ENCODE measurements at places on chromosomes 5 and 9.

GRCh38 chr5:56683733-56684132 is 131.6 kb upstream of the MAP3K1 start:
- DNase-seq = no peak

GRCh38 chr9:124010303-124010664 is 1.3 kb upstream of the LHX2 start:
- no peak for DNase-seq

GRCh38 chr9:116389541-116390302 is 236.1 kb downstream of the PAPPA start:
- no peak for DNase-seq

- DNase-seq = no peak
Observed at GRCh38 chr5:72659726-72660125, 152.5 kb upstream of the ZNF366 start.

DNA sequence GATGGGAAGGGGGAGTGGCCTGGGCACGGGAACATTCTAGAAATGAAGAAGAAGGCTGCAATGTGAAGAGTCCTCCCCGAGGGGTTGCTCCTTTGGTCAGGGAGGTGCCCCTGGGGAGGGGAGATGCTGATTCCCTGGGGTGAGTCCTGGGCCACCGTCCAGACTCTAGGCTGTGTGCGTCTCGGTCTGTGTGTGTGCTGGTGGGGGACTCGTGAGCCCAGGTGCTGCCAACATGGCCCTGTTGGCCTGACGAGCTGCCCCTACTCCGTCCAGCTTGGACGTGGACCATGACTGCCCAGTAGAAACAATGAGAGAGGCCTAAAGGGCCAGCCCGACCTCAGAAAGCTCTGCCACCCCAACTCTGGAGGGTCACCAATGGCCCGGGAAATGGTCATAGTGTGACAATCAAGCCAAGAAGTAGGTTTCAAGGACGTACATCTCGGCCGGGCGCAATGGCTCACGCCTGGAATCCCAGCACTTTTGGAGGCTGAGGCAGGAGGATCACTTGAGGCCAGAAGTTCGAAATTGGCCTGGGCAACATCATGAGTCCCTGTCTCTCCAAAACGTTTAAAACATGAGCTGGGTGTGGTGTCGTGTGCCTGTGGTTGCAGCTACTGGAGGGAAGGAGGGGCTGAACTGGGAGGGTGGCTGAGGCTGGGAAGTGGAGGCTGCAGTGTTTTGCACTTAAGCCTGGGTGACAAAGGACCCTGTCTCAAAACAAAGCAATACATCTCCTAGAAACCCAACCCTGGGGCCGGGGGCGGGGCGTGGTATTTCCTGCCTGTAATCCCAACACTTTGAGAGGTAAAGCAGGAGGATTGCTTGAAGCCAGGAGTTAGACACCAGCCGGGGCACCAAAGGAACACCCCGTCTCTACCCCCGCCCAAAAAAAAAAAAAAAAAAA is 17.0 kb downstream of the LHX3 start:
- DNase-seq = no peak

- no peak for DNase-seq
Observed at GRCh38 chr5:40678026-40678425, 1.7 kb upstream of the PTGER4 start.

DNA sequence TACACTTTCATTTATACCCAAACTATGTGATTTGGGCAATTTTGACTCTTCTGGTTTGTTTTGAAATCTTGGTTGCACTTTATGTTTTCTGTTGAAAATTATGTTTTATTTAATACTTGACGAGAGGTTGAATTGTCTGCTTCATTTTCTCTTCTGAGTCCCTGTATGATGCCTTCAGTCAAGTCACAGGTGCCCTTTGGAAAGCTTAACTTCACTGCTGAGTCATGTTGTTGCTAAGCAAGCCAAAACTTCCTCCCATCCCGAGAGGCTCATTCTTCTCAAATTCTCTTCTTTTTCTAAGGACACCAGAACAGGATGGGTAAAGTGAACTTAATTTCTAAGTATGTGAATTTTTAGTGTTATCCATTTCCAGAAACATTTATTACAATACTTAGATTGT is 455.3 kb upstream of the PTGER4 start:
- DNase-seq = no peak

DNA sequence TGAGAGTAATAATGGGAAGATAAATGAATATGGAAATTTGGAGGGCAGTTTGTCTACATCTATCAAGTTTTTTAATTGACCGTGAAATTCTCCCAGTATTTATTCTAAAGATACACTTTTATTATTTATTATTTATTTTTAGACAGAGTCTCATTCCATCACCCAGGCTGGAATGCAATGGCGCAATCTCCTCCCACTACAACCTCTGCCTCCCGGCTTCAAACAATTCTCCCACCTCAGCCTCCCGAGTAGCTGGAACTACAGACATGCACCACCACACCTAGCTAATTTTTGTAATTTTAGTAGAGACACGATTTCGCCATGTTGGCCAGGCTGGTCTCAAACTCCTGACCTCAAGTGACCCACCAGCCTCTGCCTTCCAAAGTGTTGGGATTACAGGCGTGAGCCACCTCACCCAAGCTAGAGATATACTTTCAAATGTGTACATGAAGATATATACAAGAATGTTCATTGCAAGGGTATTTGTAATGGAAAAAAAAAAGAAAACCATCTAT is 97.7 kb upstream of the SLC12A2 start:
- no peak for DNase-seq

GRCh38 chr9:78472111-78472510 is 175.2 kb downstream of the PSAT1 start:
- DNase-seq = no peak

- DNase-seq = no peak
Observed at GRCh38 chr9:136577941-136578625, 32.2 kb upstream of the NOTCH1 start.

GRCh38 chr9:82720515-82720914 is 342.4 kb downstream of the RASEF start:
- no peak for DNase-seq

GRCh38 chr5:150442699-150443080 is 6.8 kb downstream of the RPS14 start:
- no peak for DNase-seq

DNA sequence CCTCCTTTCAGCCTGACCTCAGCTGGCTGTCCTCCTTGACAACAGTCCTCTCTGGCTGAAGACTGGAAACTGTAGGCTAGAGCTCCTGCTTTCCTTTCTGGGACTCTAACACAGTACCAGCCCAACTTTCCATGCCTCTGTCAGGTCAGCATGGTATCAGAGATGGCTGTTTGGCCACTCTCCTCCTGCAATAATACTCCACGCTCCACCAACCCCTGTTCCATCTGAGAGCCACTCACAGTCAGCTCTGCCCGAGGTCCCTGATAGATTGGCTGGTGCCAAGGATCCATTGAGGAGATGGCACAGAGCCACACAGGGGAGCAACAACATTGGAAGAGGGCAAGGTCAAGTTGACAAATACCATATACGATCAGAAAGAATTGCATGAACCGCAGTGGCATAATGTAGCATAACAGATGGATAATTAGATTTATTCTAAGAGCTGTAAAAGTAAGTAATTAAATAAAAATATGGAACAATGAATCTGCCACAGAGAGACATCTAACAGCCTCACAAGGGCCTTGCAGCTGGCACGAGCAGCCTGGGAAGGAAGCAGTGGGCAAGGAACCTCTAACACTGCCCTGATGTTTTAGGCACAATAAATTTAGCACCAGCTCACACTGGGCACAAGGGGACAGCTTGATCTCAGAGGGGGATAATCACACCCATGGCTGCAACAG is 94.3 kb upstream of the LRRTM2 start:
- no peak for DNase-seq

DNA sequence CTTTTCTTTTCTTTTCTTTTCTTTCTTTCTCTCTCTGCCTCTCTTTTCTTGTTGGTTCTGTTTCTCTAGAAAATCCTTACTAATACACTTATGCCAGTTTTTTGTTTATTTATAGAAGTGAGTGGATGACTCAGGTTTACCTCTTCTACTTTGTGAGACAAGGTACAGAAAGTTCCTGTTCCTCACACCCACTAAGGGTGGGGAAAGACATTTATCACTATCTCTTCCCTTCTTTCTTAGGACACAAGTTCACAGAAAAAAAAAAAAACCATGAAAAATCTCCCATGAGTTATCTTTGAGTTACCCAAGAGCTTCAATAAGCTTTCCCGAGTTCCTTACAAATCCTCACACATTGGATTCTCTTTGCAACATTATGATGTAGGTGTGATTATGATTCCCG is 60.9 kb upstream of the CD180 start:
- no peak for DNase-seq

DNA sequence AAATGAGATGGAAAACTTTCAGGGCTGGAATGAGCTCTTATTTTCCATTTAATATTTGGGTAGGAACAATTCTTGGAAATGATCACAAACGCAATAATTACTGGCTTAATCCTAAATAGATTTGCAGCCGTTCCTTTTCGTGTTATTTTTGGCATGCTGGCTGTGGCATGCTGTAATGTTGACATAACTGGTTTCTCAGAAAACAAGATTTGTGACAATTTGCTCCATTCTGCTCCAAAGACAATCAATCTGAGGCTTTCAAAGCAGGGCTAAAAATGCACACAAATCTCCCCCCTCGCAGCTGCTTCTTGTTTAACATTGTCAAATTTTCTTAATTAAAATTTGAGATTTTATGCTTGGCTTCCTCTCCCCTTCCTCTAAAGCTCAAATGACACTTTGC is 151.2 kb downstream of the TTC39B start:
- no peak for DNase-seq

GRCh38 chr5:9544056-9544455 is 1.8 kb downstream of the SEMA5A start:
- DNase-seq = no peak

DNA sequence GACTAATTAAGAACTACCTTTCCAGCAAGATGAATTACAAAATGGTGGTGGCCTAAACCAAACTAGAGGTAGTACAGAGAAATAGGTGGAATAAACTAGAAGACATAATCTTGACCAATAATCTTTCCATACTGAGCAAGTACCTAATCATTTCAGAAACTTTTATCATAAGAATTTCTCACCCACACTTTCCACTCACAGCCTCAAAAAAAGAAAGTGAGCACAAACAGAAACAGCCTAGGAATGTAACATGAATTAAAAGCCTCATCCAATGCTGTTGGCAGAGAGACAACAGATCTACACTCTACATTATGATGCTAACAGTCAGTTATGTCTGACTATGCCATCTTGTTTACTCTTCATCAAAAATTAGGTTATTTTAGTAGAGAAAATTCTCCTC is 1.3 kb downstream of the RNF38 start:
- DNase-seq = no peak

- no peak for DNase-seq
Observed at GRCh38 chr5:16179936-16180788, 571 bp upstream of the MARCHF11 start.

DNA sequence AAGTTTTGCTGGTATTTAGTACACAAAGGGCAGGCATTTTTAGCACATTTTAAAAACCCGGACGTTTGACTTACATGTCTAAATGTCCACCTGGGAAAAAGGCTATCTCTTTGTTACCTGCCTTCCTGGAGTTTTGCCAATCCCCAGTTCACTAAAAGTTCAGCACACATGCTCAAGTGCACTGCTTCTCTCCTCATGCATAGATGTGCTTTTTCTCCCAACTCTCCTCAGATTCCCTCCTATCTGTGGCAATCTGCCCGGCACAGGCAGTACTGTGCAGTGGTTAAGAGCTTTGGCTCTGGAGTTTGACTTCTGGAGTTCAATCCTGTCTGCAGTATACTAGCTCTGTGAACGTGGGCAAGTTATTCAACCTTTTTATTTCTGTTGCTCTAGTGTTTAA is 8.3 kb upstream of the CCNO start:
- DNase-seq = no peak

DNA sequence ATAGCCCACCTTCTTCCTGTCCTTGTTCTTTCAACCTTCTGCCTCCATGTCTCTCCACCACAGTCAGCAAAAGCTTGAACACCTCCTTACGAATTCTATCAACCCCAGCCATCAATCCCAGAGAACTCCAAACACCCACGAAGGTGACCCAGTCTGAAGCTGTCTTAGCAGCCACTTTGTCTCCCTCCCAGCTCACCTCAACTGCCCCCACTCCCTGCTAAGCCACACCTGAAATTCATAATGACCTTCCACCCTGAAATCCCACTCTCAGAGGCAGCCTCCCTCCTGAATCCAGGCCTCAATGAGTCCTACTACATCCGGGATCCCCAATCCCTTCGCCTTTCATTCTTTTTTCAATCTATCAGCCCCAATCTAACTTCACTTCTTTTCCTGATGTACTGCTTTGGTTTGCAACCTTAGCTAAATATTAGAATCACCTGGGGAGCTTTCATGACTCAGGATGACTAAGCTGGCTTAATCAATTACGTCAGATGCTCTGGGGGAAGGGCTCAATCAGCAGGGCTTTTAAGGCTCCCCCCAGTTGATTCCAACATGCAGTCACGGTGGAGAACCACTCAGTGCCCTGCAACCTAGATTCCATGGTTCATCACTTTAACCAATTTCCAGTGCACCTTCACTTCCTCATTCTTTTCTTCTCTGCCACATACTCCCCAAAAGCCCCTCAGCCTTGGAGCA is 32.2 kb downstream of the BHMT start:
- no peak for DNase-seq

GRCh38 chr5:97111616-97112015 is 30.8 kb downstream of the LIX1 start:
- DNase-seq = no peak

- no peak for DNase-seq
Observed at GRCh38 chr5:134449167-134449566, 37.5 kb upstream of the CDKN2AIPNL start.

DNA sequence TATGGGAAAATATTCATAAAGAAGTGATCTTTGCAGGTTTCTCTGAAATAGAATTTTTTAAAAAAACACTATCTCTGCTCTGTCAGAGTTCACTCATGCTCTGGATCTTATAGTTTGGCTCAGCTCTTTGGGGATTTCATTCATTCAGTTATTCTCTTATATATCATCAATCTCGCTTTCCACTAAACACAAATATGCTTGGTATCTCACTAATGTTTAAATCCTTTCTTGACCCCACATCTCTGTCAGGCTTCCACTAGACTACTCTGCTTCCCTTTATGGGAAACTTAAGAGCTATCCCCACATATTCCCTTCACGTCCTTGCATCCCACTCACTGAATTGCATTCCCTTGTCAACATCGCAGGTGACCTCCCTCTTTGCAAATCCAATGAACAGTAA is 396.1 kb downstream of the ENC1 start:
- DNase-seq = no peak

DNA sequence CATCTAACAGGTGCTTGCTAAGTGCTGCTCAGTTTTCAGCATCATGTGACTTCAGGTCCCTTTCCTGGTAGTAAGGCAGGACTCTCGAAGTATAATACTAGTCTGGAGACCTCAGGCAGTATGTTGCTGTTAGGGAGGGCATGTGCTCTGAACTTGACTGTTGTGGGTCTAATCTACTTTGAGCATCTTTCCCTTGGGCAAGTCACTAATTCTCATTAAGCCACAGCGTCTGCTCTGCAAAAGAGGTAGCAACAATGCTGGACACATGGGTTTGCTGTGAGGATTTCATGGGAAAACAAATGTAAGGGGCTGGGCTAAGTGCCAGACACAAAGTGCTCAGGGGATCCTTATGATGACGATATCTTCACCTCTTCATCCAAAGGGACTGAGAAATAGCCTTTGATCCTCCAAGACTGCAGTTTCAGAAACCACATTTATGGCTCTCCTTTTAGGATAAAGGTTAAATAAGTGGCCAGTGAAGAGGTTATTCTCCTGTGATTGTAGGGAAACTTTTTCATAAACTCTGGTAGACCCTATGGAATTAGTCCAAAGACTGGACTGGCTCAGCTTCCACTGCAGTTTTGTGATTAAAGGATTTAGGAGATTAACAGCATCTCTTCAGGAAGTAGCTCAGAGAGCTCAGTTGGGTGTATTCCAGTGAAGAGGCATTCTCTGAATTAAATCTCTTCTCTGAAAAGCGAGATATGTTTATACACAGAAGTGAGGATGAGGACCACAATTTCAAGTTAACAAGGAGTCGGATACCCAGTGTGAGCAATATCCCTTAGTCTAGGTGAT is 216.6 kb downstream of the SGCD start:
- DNase-seq = no peak
